ENCODE measurements at places on chromosomes 13 and 19.

DNA sequence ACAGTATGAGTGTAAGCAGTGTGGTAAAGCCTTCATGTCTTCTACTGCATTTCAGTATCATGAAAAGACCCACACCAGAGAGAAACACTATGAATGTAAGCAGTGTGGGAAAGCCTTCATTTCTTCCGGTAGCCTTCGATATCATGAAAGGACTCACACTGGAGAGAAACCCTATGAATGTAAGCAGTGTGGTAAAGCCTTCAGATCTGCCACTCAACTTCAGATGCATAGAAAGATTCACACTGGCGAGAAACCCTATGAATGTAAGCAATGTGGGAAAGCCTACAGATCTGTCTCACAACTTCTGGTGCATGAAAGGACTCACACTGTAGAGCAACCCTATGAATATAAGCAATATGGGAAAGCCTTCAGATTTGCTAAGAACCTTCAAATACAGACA is 12.8 kb downstream of the ZNF844 start:
- no peak for DNase-seq

GRCh38 chr13:52980695-52981094 is 47.9 kb upstream of the OLFM4 start:
- no peak for DNase-seq

DNA sequence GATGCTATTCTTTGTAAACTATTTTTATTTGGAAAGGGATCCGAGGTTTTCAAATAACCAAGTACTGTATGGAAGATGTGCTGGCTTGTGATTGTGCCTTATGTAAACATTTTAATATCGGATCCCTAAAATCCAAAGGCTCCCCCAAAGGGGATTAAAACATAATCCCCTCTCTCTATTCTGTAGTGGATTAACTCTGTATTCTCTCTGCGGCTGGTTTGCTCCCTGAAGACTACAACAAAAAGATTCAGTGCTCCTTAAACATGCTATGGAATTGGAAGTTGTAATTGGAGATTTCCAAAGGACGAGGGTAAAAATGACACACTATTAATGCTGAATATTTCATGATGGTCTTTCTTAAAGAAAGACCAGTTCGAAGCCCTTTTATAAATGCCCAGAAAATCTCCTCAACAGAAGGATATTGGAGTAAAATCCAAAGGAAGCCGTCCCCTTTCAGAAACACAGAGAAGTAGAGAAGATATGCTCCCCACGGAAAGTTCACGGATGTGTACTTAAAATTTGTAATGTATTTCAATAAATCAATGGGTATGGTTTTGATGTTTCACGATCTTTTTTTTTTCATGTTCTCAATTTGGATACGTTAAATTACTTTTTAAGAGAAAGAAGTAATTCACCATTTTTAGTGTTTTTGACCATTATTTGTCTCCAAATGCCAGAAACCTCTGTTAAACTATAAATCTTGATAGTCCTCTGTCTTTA is 6.5 kb downstream of the MAB21L1 start:
- DNase-seq = no peak

- no peak for DNase-seq
Measured at GRCh38 chr13:51978796-51979556, 32.3 kb downstream of the ATP7B start.

GRCh38 chr19:57106722-57107235 is 13.0 kb upstream of the USP29 start:
- DNase-seq = no peak

DNA sequence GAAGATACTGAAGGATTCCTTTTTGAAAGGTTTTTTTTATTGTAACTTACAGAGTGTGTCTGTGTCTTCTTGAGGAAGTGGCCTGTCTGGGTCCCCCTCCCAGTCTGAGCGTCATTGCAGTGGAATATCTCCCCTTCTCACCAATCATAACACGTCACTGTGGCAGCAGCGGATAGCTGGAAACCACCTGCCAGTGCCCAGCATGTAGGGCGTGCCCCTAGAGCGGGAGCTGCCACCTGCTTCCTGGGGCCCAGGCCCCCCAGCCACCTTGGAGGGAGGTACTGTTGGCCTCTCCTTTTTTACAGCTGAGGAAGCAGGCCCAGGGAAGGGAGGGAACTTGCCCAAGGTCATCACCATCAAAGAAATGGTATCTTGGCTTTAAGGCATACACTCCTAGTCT is 4.6 kb upstream of the DNM2 start:
- no peak for DNase-seq

DNA sequence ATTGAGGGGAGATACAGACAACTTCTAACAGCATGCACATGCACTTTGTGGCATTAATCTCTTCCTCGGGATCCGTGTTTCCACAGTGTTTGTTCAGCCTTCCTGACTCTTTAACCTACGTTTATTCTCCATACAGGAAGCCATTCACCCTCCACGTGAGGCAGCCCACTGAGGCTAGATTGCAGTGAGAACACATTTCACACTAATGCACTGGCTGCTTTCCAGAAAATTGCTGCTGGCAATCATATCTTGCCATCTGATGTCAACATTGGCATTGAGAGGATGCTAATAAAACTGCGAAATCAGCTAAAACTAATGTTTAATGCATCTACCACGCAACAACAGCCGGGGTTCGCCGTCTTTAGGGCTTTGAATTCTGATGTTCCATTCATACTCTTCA is 30.0 kb downstream of the DCLK1 start:
- DNase-seq = no peak

GRCh38 chr13:76466043-76466442 is 420.2 kb downstream of the KCTD12 start:
- DNase-seq = no peak

- no peak for DNase-seq
Measured at GRCh38 chr19:17981611-17982010, 14.7 kb downstream of the KCNN1 start.

DNA sequence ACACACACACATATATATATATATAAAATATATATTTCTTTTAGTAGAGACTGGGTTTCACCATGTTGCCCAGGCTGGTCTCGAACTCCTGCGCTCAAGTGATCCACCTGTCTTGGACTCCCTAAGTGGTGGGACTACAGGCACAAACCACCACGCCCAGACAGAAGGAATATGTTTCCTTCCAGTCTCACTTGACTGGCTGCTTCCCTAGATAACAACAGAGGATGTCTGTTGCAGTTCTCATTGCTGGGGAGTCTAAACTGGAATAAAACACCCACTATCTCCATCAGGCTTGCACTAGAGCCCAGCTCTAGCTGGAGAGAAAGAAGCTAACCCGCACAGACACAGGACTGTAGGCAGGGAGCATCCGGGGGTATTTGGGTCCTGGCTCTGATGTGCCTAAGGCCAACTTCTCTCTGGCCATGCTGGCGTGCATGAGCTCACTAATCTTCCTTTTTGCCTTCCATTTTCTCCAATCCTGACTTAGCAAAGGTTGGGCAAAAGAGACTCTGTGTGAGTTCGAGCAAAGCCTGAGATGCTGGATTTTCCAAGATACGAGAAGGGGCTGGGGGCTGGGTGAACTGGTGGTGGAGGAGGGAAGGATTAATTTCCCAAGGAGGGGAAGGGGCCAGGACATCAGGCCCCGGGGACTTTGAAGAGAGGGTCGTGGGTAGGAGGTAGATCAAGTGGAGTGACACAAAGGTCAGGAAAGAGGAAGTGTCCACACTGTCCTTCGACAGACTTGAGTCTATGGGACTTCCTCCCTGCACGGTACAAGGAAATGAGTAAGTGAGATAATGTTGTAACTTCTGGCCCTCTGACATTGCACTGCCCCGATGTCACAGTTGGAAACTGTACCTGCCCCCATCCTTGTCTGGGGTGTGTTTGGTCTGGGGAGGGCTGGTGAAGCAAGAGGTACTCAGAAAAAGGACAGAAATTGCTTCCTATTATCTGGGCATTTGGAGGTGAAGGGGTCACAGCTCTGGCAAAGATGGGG is 22.5 kb upstream of the ALOX5AP start:
- no peak for DNase-seq

DNA sequence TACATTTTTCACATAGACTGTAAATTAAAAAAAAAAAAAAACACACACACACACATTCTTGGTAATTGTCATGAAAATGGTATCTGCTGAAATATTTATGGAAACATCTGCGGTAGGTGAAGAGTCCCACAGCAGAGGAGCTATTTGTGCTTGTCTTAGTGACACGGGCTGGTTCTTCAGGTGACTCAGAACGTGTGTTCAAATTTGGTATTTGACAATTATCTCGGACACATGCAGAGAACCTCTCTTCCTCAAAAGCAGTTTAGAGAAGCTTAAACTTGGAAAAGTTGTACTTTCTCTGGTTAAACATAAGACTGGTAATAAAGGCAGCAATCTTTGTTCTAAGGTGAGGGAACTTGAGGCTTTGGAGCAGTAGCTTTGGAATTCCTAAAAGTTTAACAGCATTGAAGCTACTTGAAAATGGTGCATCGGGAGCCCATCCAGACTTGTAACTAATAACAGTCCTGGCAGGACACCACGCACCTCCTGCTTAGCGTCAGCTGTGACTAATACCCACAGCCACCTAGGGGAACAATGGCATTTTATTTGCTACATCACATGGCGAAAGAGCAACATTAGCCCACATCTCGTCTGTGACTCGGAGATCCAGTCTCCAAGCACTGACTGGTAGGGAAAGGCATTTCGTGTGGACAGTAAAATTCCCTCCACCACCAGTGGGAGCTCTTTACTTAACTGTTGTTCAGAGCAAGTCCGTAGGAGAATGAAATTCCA is 1505.1 kb upstream of the SLC10A2 start:
- DNase-seq = no peak
